NCI-H1105 treated with DMSO at 0.1 percent for 48 hours (cell line): ENCODE measurements at places on chromosomes 6 and 20.

GRCh38 chr20:23637282-23638221 is at the start of gene CST3:
CST3 (minus strand) TSS chr20:23637955; CDS start chr20:23637862, 93 bp downstream.
- DNase-seq: peak; percentile 78

DNA sequence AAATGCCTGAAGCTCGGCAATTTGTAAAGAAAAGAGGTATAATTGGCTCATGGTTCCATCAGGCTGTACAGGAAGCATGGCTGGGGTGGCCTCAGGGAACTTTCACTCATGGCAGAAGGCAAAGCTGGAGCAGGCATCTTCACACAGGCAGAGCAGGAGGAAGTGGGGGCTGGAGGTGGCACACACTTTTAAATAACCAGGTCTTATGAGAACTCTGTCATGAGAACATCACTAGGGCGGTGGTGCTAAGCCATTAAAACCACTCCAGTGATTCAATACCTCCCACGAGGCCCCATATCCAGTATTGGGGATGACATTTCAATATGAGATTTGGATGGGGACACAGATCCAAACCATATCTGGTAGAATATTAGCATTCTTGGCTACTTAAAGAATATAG is 345.2 kb downstream of the ARHGAP18 start:
- no peak for DNase-seq

DNA sequence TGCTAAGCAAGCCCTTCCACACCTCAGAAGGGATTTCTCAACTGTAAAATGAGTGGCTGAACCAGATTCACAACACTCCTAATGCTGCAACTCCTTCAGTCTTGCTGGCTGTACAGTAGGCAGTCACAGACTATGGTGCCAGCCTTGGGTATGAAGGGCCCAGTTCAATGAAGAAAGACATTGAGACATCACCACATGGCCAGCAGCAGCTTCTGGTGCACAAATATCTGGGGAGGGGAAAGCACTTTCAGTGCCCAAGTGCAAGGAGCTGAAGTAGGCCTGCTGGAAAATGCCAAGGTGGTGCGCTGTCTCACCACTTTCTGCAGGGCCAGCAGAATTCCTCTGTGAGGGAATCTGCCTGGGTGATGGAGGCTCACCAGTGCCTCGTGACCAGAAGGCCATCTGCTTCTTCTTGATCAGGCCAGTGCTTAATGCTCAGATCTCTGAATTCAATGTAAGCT is 1.8 kb downstream of the PLA2G7 start:
- no peak for DNase-seq

DNA sequence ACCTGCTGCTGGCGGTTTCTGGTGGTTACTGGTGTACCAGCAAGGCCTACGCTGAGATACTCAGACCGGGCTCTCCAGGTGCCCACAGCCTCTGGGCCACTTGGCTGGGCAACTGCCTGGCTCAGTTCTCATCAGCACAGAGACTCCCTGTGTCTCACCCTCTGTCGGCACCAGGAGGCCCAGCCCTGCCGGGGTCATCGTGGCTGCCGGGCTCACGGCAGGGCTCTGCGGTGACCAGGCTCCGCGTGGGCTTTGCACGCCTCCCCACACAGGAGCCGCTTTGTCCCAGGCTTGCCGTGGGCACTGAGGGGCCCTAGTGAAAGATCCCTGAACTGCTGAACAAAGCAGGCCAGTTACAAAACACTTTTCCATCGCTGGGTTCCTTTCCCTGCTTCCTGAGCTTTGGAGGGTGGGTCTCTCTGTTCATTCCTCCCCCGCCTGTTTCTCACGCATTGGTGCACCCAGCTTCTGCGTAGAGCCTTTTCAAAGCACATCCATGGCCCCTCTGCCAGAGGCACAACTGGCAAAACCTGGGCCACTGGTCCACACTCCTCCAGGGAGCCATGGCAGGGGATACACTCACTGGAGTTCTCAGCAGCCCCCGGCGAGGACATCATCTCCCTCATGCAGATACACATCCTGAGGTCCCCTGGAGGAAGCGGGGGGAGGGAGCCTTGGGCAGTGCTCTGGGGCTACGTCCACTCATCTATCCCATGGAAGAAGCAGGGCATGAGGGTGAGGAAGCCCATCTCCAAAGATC is 117.0 kb downstream of the NFATC2 start:
- DNase-seq: no peak

- peak; percentile 58 for DNase-seq
Observed at GRCh38 chr6:27617046-27617687, 144.3 kb upstream of the ZNF184 start.

DNA sequence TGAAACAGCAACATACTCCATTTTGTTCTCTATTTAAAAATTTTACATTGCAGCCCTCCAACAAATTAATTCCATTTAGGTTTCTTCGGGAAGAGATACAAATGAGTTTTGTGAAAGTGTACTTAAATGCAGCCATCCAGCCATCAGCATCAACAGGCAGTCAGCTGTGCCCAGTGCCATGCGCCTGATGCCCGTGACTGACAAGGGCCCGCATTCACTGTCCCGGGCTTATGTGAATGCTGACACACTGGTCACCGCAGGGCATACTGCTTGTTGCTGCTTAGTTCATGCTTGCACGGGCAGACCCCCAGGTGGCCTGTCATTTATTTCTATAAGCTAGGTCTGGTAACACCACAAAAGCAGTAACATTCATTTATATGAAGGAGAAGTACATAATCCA is 224.9 kb upstream of the QKI start:
- DNase-seq: no peak

DNA sequence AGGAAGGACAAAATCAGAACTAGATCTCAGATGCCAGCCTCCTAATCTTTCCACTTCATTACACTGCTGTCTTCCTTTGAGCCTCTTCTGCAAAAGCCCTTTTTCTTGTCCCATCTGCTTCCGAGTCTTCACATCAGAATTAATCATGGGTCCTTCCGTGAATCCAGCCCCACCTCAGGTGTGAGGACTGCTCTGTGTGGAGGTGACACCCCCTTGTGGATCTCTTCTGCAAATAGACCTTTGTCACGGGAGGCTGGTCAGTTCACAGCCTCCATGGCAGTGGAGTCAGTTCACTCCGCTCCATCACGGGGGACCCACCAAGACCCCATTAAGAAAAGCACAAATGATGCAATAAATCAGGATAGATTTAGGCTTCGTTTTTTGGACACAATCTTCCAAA is 171.1 kb downstream of the ADAT2 start:
- no peak for DNase-seq

DNA sequence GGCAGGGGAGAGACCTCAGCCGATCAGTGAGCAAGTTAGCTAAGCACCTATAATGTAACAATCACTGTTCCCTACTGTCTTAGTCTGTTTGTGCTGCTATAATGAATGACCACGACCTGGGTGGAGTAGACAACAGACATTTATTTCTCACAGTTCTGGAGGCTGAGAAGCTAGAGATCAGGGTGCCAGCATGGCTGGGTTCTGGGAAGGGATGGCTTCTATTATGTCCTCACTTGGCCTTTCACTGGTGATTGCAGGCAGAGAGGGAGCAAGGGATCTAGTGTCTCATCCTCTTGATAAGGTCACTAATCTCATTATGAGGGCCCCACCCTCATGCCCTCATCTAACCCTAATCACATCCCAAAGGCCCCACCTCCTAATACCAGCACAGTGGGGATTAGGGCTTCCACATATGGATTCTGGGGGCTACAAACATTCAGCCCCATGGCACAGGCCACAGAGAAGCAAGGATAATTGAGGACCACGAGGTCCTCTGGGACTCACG is 162.5 kb downstream of the CD83 start:
- no peak for DNase-seq

GRCh38 chr6:44185953-44186634 is 27.5 kb downstream of the CAPN11 start:
- no peak for DNase-seq

- DNase-seq: no peak
Observed at GRCh38 chr6:24207413-24207812, 81.4 kb downstream of the NRSN1 start.

DNA sequence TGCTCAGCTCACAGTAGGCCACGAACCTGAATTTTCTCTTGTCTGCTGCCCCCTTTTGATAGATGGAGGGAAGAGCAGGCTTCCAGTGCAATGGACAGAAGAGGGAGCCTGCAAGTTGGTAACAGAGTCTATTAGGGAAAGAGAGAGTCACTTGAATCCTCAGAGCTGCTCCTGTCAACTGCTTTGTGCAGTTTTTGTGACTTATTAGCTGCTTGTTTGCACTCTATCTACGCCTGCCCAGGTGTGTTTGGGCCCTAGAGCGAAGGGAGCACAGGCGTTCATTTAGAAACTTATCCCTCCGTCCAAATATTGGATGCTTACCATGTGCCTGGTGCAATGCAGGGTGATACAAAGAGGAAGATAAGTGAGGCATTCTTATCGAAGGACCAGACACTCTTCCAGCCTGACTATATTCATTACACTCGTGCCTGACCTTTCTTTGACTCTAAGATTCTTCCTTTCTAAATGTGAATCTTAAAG is 11.6 kb upstream of the SLC2A12 start:
- DNase-seq: peak; percentile 86

GRCh38 chr6:34986845-34987246 is 97.8 kb downstream of the ANKS1A start:
- peak; percentile 68 for DNase-seq

DNA sequence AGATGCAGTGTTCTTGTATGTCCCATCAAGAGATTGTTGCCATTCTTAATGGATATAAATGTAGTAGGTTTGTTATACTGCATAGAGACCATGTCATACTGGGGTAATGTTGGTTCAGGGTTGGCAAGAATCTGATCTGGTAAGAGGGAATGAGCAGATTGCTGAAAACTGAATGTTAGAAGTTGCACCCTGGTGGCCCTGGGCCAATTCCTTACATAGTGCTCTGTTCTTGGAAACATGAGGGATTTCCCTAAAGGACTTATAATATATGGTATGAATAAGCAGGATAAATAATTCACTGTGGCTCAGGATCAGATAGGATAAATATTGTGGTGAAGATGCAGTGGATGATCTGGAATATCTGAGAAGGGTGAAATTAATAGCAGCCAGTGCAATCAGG is 70.2 kb downstream of the ANKS1A start:
- DNase-seq: no peak

- DNase-seq: no peak
Observed at GRCh38 chr20:41072190-41072863, 43.7 kb downstream of the TOP1 start.

GRCh38 chr20:43975096-43975768 is 60.6 kb downstream of the TOX2 start:
- DNase-seq: no peak

GRCh38 chr20:46293084-46293483 is 15.2 kb downstream of the CDH22 start:
- no peak for DNase-seq

- DNase-seq: no peak
Observed at GRCh38 chr6:168908887-168909286, 344.8 kb downstream of the THBS2 start.

- DNase-seq: no peak
Observed at GRCh38 chr6:80547827-80548226, 441.4 kb downstream of the BCKDHB start.

DNA sequence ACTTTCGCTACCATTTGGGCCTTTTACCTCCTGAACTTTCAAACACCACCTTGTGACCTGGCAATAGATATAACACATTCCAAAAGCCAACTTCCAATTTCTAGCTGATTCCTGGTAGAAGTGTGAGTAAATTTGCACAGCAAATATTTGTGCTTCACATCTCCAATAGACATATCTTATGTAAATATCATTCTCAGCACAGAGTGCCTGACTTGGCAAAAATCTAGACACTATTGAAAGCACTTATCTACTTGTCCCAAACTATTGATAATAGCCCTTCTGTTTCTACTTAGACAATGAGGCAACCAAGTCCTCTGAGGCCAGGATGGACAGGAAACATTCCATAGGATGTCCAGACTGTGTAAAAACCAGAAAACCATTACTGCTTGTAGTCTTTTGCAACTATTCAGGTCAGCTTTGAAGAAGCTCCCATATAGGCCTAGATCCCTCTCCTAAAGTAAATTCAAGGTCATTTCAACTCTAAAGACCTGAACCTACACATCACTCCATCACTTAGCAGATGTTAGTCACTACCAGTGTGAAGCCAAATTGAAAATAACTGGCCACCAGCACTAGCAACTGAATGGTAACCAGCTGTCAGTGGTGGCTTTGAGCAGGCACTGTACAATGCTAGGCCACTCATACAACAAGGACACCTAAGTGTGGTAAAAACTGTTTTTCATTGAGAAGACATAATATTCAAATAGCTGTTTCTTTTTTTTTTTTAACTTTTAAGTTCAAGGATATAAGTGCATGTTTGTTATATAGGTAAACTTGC is 95.3 kb upstream of the RSPO3 start:
- no peak for DNase-seq

- DNase-seq: no peak
Observed at GRCh38 chr6:53066077-53066417, 843 bp downstream of the FBXO9 start.

DNA sequence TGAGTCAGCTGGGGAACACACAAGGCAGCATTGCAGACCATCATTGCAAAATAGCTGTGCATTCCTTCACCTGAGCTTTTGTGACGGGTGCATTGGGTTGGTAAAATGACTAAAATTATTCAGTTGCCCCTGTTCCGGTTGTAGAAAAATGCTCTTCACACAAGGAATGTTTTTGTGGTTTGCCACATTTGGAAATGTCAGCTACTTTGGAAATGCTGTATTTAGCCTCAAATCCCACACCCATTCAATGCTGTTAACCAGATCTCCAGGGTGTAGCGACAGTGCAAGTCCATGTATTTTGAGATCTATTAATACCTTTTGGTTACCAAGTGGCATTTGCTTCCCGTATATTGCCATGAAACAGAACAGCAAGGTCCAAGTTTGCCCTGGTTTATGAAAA is 201.2 kb downstream of the FOXA2 start:
- DNase-seq: no peak

GRCh38 chr6:96065213-96065612 is 49.4 kb downstream of the FUT9 start:
- DNase-seq: no peak

GRCh38 chr20:13291157-13291556 is 70.1 kb downstream of the ISM1 start:
- DNase-seq: no peak

GRCh38 chr6:131250122-131250521 is 114.9 kb downstream of the AKAP7 start:
- no peak for DNase-seq

GRCh38 chr6:15547400-15547799 is 115.4 kb downstream of the DTNBP1 start:
- DNase-seq: no peak

DNA sequence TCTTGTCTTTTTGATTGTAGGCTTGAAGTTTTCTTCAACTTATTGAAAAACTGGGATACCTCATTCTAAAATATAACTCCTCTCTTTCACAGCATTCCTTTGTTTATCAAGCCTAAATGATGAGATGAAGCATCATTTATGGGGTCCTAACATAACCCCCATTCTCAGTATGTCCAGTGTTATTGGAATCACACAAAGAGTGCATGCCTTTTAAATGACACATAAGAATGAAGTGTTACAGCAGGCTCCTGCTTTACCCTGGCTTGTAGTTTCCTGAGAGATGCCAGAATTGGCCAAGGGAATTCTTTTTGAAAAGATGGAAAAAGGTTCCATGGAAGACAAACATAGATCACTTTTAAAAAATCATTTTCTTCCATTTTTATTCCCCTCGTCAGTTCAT is 502.4 kb downstream of the BCKDHB start:
- no peak for DNase-seq

- no peak for DNase-seq
Observed at GRCh38 chr6:137409266-137409777, 84.9 kb downstream of the OLIG3 start.
